HFFc6 (cell line): ENCODE measurements at places on chromosomes 2 and 18. TPM values are rescaled to one million over a fixed set of nuclear protein-coding genes. Genes with fewer than 3 reads are reported as not detected.

GRCh38 chr2:119252186-119253113, 28.8 kb downstream of the STEAP3 start:
- peak; percentile 97 for DNase-seq

GRCh38 chr18:55858661-55859515, 270.9 kb upstream of the TCF4 start:
- DNase-seq, result no peak

DNA sequence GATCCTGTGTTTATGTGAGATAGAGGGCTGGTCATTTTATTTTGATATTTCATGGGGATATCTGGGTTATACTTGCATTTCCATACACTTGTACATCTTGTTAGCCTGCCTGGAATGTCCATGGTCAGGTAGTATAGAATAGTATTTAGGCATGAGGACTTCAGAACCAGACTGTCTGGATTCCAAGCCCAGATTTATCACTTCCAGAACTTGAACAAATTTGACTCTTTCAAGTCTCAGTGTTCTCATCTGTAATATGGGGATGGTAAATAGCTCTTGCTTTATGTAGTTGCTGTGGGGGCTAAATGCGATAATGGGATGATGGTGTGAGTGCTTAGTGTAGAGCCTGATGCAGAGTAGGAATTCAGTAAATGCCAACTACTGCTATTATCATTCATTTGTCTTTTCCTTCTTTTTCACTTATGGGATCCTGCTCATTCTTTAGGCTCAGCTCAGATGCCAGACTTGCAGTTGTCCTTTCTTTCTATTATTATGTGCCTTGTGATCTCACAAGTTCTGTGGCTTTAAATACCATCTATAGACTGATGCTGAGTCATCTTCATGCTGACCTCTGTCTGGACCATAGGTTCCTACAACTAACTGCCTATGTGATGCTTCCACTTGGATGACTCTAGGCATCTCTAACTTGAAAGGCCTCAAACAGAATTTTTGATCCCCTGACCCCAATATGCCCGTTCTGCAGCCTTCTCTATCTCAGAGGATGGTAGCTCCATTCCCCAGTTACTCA, 67.4 kb downstream of the POLE4 start:
- peak; percentile 29 for DNase-seq

- no peak for DNase-seq
Measured at GRCh38 chr2:173441222-173441621, 86.5 kb downstream of the CDCA7 start.

GRCh38 chr2:84302513-84303412, 156.3 kb downstream of the SUCLG1 start:
- DNase-seq, result peak; percentile 22

DNA sequence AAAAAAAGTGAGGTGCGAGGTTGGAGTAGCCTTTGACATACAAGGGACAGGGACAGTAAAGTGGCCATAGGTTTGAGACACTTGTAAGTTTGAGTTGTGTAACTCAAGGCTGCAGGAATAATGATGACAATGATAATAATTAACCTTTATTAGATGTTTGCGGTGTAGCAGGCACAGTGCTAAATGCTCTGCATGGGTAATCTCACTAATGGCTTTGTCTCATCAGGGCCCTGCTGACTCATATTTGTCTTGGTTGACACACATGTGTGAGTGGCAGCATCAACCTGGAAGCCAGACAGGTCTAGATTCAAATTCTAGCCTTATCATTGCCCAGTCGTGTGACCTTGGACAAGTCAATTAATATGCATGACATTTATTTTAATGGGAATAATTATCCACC, 126.2 kb downstream of the FSHR start:
- no peak for DNase-seq

- DNase-seq, result no peak
Measured at GRCh38 chr2:224894356-224894755, 147.9 kb downstream of the DOCK10 start.

- peak; percentile 36 for DNase-seq
Measured at GRCh38 chr2:164917296-164917903, 37.9 kb downstream of the SLC38A11 start.

DNA sequence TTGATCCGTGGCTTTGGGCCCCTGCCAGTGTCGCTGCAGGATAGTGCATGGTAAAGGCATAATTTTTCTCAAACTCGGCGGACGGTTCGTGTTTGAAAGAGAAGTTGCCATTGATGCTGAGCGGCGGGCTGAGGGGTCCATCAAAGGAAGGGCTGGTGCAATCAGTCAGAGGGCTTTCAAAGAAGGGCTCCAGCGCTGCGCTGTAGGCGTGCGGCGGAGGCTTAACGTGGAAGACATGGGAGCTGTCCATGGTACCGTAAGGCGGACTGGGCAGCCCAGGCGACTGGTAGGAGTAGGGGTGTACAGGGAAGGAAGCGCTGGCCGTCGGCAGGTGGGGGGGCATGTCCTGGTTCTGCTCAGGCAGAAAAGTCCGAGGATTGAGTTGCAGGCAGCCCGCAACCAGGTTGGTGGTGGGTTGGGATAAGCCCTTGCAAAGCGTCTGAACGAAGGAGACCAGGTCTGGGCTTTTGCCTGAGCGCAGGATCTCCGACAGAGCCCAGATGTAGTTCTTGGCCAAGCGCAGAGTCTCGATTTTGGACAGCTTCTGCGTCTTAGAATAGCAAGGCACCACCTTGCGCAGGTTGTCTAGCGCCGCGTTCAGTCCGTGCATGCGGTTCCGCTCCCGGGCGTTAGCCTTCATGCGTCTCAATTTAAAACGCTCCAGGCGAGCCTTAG, 2.3 kb downstream of the NEUROD1 start:
- DNase-seq, result no peak

- no peak for DNase-seq
Measured at GRCh38 chr2:21571686-21572085, 447.9 kb downstream of the TDRD15 start.

- peak; percentile 17 for DNase-seq
Measured at GRCh38 chr2:88658881-88659537, 31.7 kb upstream of the EIF2AK3 start.

DNA sequence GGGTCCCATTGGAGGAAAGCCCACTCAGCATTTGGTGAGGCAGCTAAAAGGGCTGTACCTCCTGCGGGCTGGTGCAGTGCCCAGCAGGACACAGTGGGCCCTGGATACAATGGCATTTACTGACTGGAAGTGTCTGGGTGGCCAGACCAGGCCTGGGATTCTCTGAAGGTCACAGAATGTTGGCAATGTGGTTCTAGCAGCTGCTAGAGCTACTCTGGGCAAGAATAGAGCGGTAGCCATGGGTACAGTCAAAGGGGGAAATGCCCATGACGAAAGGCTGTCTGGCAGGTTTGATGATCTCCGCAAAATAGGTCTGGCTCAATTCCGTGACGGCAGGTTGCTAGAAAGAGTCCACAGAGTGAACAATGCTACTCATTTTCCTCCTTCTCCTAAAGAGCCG, 241.8 kb downstream of the AFF3 start:
- DNase-seq, result no peak

GRCh38 chr2:29579495-29580169, 341.8 kb downstream of the ALK start:
- no peak for DNase-seq

DNA sequence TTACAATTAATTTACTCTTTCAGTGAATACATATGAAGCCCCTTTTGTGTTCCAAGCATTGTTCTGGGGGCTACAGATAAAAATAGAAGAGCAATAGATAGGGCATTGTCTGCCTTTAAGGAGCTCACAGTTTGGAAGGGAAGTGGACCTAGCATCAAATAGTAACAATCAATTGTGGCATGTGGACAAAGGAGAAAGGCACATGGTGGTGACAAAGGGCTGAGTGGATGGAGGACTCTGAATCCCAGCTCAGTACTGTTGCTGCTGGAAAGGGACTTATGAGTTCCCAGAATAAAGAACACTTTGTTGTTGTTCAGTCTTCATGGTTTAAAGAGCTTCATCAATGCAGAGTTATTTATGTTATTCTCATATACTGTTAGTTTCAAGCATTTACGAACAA, 217.7 kb downstream of the HRH4 start:
- DNase-seq, result no peak

GRCh38 chr2:65431421-65432226, 775 bp downstream of the SPRED2 start:
- peak; percentile 39 for DNase-seq

DNA sequence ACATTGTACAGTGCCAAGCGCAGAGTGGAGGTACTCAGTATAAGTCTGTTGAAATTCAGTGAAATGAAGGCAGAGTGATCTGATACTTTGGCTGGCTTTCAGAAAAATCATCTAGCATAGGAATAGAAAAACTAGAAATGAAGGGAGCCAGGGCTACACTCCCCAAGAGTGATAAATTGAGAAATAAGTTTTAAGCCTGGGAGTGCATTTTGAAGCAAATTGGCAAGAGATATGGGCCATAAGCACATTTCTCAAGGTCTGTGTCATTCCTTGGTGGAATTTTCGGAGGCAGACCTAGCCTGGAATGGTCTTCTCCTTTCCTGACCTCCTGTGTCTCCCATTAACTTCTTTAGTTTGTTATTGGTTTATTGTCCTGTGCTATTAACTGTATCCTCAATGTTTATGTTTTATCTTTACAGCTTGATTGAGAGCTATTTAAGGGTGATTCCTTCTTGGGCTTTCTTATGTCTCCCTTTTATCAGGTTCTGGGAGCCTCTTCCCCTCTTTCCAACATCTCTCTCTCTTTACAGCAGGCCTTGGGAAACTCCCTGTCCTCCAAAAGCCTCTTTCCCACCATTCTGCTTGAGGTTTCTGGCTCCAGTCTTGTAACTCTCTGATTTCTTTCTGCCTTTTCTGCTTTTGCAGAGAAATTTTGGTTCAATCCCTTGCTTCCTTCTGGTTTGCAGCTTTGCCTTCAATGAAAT, 649.5 kb downstream of the SLC4A3 start:
- peak; percentile 64 for DNase-seq

DNA sequence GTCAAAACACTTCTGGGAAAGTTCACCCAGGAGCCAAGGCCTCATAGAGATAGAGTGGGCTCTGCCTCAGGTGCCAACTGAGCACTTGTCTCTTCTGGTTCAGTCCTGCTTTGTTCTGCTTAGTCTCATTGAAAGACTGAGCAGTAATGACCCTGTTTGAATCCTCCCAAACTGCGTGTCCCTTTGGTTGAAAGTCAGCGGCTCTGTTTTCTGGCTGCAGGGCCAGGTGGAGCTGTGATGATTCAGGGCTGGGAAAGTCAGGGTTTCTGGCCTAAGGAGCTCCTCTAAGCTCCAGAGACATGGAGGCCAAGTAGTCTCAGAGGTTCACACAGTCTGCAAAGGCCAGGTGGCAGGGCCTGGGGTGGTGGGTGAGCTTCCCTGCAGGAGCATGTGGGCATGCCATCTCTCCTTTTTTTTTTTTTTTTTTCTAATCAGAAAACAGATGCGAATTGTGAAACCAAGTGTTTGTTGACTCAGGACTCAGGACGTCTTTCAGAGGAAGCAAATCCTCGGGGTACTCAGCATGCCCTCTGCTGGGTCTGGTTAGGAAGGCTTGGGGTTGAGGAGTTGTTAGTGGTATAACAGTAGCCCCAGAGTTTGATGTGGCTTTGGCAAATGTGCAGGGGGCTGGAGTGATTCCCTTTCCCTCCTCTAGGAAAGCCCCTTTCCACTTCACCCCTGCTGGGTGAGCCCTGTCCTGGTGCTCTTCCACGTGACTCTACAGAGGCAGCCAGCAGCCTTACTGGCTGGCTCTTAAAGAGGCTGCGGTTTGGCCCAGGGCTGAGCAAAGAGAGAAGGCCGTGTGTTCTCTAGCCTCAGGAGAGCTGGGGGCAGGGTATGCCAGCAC, 38.3 kb downstream of the TMEM17 start:
- no peak for DNase-seq

DNA sequence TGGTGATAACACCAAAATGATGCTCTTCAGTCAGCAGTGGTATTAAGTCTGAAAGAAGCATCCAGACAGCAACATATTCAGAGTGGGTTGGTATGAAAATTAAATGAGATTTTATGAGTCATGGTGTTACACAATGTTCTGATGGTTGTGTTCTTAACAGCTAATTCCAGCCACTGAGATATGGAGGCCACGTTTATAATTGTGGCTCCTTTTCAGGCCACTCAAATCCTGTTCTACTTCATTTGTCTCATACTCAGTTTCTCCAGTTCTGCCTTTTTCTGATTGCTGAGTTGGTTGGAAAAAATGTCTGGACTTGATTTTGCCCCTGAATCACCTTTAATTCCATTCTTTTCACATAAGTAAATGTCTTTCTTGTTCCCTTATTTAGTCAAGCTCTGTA, 162.7 kb upstream of the COL3A1 start:
- DNase-seq, result peak; percentile 63

GRCh38 chr2:98663511-98664090, 55.2 kb downstream of the UNC50 start:
- DNase-seq, result no peak

DNA sequence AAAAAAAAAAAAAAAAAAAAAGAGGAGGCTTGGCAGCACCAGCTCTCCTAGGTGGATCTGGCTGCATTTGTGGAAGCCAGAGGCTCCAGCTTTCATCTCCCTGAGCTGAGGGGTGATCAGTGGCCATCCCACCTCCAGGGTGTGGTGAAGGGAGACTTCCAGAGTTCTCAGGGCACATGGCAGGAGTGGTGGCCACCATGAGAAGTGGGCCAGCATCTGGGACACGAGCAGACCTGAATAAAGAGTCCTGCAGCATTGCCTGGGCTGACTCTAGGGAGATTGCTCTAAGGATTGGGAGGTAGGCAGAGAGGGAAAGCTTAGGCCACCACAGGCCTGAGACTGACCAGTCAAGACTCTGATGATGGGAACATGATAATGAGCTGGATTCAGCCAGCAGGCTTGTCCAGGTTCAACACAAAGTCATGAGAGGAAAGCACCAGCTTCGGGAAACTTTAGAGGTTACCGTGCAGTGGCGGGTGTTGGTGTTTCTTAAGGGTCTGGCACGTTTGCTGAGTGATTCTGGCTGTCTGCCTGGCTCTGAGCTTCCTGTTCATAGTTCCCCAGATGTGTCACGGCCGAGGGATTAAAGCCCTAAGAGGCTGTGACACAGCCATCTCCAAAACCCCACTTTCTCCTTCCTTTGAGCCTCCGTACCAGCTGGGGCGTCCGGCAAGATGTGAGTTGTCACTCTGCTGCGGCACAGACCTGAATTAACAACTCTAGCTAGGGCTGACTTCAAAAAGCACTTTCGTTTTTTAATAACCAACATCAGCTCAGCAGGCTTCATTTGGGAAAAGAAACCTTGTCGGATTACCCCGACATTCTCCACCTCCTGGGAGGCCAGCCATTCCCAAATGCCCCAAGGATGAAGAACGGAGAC, 38.3 kb upstream of the IL1R1 start:
- peak; percentile 86 for DNase-seq

- DNase-seq, result no peak
Measured at GRCh38 chr18:72833471-72833870, 34.3 kb downstream of the NETO1 start.

- DNase-seq, result no peak
Measured at GRCh38 chr18:46291149-46291548, 187.0 kb downstream of the HAUS1 start.

- peak; percentile 16 for DNase-seq
Measured at GRCh38 chr18:46916551-46917107, 678 bp downstream of the PIAS2 start.

UGT1A8 gene
- not detected in 3 replicates for total RNA-seq

ASXL2 gene
- 25.3 to 28.5 TPM (median 26.8 TPM) in 3 replicates for total RNA-seq

SPP2 gene
- not detected in 2 replicates for total RNA-seq

IL36A gene
- total RNA-seq, result not detected in 3 replicates

TCF23 gene
- total RNA-seq, result not detected in 3 replicates

COL4A3 gene
- total RNA-seq, result not detected in 2 replicates

CRACDL gene
- not detected in 3 replicates for total RNA-seq

DNER gene
- 0.11 to 3.8 TPM (median 0.18 TPM) in 3 replicates for total RNA-seq

DUSP28 gene
- total RNA-seq, result 3.2 to 4.7 TPM (median 4.0 TPM) in 3 replicates

ANKRD30BL gene
- total RNA-seq, result not detected in 3 replicates

PRKAG3 gene
- total RNA-seq, result not detected in 3 replicates

LNPK gene
- total RNA-seq, result 54.9 to 68.3 TPM (median 59.7 TPM) in 3 replicates

IL36B gene
- not detected in 3 replicates for total RNA-seq

NGEF gene
- total RNA-seq, result 0.28 to 0.35 TPM in 2 of 3 replicates, not detected in the other

REG1B gene
- not detected in 3 replicates for total RNA-seq

SNTG2 gene
- total RNA-seq, result not detected in 2 replicates
